ENCODE measurements at places on chromosomes 6 and 20.

DNA sequence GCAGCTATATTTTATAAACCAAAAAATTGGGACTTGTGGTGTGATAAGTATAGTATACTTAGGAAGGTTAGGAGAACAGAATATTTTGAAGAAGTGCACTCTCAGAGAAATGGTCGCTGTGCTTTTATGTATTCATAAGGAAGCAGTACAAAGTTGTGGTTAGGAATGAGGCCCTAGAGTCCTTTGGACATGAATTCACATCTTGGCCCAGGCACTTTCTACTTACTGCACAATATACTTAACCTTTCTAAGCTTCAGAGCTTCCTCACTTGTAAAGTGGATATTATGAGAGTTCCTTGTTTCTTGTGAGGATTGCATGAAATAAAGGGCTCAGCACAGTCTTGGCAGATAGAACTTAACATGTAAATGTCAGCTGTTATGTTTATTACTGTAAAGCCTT lies 21.0 kb upstream of the SERINC3 start:
- DNase-seq: no peak

GRCh38 chr6:43698584-43699349 lies 11.2 kb upstream of the MRPS18A start:
- DNase-seq: no peak

- no peak for DNase-seq
Observed at GRCh38 chr6:124655866-124656265, 306.4 kb upstream of the RNF217 start.

DNA sequence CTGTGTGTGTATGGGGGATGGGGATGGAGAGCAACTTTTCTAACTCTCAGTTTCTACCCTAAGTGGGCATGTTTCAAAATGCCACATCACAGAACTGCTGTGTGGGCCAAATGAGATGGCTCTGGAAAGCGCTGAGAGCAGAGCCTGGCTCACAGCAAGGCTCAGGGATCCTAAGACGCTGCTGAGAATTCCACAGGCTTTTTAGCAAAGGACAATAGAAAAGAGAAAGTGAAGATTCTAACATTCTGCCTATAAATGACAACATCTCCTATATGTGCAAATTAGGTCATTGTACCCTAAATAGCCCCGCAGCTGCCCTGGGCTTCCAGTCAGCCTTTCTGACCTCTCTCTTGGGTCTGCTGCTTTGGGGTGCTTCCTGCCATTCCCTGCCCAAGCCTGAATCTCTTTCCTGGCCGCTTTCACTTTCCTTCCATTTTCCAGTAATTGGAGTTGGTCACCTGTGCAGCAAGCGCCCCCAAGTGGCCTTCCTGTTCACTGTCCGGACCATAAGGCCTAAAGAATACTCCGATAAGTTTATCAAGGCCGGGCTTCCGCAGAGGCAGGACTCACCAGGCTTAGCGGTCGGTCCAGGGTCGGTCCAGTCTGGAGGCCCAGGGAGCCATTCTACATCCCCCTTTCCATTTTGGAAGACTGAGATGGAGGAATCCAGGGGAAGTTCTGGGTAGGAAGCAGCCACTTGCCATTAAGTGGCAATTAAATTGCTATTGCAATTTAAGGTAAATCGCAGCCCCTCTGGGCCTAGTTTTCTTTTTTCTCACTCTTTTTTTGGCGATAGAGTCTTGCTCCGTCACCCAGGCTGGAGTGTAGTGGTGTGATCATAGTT lies 6.7 kb upstream of the DDR1 start:
- DNase-seq: peak; percentile 93

DNA sequence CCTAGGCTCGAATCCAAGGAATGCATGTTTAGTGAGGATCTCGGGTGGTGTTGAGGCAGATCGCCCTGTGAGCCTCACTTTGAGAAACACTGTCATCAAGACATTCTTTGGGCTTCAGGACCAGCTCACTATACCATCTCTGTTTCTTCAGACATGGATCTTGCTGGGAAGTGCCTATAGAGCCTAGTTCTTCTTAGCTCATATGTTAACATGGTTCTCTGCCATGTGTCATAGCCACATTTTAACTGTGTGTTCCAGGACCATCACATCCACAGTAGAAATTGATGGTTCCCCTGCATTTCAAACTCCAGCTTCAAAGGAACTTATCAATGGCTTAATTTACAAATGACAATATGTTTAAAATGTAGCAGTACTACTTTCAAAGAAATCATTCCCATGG lies 57.4 kb downstream of the NOX3 start:
- DNase-seq: no peak

DNA sequence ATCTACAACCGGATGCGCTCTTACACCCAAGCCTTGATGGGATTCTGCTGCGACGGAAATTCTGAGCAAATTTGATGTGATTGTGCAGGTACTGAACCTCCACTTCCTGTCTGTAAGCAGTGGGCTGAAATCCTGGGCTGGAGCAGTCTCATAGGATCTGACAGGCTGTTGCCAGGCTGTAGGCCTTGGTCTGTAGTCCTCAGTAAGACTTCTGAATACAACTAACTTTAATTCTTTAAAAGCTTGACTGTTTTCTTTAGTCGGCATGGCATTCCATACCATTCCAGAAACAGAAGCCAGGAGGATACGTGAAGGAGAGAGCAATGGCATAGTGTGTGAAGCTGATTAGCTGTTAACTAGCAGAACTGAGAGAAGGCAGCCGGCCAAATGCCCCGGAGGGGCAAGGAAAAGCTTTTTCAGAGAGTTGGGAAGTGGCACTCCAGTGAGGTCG lies 68.3 kb downstream of the ADTRP start:
- DNase-seq: peak; percentile 83

Data from osteocyte (in vitro differentiated cells).